CD4-positive, alpha-beta memory T cell (primary cell): ENCODE measurements at places on chromosomes 13 and 19. TPM values are rescaled to one million over a fixed set of nuclear protein-coding genes. Genes with fewer than 3 reads are reported as not detected.

EXOC3L2 gene
- not detected for total RNA-seq

DNA sequence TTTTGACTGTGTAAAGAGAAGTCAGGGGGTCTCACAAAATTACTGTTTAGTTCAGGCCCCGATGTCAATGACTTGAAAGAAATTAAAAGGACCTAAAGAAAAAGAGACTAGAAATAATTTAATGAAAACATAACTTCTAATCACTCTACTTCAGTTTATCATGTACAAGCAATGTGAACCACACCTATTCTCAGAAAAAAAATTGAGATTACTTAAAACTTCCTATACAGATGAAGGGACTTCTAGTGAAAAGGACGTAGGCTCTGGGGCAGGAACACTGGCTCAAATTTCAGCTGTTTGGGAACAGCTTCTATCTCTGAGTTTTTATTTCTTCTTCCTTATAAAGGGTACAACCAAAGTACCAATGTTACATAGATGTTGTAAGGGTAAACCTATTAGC lies 38.0 kb downstream of the TPT1 start:
- no peak for DNase-seq

ACOD1 gene
- total RNA-seq, result not detected

DNA sequence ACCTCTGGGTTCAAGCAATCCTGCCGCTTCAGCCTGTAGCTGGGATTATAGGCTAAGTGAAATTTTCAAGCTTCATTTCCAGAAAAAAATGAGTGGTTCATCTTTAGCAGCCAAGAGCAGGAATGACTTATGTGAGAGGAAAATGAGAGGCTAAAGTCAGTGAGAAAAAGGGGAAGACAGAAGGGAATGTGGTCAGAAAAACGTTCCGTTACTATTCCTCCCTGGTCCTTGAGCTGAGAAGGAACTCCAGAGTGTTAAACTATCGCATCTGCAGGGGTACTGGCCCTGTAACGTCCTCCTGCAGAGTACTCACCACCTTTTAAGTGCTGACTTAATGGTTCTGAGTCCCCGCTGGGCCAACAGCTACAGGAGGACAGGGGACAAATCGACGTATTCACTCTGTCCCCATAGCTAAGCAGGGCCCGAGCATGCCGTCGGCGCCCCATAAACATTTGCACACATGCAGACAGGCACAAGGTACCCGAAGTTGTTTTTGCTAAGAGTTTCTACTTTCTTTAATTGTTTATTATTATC lies 88.1 kb downstream of the FLT1 start:
- no peak for DNase-seq

- DNase-seq, result no peak
Measured at GRCh38 chr13:80217614-80218456, 123.1 kb downstream of the SPRY2 start.

DNA sequence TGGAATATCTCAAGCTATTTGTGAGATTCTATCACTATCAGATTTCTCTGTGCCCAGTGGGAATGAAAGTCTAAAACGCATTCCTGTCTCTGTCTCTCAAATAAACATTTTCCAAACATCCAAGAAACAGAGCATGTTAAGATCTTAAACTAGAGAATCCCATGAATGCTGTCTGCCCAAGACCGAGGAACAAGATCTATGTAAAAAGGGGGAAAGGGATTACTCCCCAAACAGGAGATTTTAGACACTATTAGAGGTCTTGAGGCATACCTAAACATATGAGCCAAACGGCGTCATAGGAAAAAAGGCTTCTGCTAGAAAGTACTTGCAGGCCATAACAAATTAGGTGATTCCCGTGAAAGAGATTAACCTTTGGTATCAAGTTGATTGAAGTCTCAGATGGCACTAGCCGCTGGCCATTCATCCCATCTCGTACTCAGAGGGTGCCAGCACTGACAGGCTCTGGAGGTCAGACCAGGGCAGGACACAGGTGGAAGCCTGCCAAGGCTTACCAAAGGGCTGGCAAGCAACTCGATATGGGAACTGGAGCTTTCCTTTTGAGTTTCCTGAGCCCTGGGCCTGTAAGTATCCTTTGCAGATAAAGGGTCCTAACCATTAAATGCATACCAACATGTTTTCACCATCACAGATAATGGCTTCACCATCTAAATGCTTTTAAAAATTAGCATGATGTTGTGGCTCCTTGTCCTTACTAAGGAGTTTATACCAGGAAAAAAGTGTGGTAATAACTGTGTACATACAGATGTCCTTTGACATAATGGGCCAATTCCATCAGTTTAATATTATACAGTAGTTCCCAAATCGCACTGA lies 225.2 kb downstream of the FOXO1 start:
- DNase-seq, result no peak

- no peak for DNase-seq
Measured at GRCh38 chr13:100547791-100548201, 40.8 kb downstream of the GGACT start.

DNA sequence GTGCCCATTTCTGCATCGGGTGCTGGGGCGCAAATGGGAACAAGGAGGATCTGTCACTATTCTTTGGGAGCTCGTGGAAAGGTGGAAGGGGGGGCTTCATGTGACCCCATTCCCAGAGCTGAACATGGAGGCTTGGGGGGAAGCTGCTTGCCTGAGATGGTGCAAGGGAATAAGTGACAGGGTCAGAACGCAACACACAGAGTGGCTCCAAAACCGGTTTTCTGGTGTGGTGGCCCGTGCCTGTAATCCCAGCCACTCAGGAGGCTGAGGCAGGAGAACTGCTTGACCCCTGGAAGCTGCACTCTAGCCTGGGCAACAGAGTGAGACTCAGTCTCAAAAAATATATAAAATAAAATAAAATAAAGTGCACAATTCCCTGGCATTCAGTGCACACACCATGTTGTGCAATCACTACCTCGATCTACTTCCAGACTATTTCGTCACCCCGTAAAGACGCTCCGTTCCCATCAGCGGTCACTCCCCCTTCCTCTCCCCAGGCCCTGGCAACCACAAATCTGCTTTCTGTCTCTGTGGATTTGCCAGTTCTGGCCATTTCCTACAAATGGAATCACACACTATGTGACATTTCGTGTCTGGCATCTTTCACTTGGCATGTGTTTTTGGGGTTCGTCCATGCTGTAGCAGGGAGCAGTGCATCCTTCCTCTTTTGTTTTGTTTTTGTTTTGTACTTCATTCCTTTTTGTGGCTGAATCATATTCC lies 18.2 kb upstream of the COMP start:
- DNase-seq, result no peak

GRCh38 chr13:48686636-48687210 lies 33.0 kb downstream of the CYSLTR2 start:
- DNase-seq, result no peak

- DNase-seq, result no peak
Measured at GRCh38 chr19:15255359-15255990, 23.2 kb upstream of the EPHX3 start.

DNA sequence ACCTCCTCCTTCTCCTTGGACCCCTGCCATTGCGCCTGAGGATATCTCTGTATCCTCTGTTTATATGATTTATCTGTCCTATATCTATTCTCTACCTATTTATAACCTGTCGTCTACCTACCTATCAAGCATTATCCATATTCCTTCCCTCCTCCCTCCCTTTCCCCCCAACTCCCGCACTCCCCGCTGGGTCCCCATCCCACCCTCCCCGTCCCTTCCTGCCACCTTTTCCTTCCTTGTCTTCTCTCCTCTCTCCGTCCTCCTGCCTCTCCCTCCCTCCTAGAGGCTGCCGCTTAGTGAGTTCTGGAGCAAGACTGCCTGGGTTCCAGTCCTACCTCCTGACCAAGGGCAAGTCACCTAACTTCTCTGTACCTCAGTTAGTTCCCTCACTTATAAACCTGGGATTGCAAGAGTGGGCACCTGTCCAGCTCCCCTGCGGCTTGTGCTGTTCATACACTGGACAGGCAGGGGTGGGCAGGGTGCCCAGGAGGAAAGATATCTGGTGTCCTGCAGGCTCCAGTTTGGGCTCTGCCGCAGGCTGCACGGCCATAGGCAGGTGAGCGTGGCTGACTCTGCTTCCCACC lies 16.1 kb downstream of the TTYH1 start:
- DNase-seq, result no peak

CGB5 gene
- not detected for total RNA-seq

DNA sequence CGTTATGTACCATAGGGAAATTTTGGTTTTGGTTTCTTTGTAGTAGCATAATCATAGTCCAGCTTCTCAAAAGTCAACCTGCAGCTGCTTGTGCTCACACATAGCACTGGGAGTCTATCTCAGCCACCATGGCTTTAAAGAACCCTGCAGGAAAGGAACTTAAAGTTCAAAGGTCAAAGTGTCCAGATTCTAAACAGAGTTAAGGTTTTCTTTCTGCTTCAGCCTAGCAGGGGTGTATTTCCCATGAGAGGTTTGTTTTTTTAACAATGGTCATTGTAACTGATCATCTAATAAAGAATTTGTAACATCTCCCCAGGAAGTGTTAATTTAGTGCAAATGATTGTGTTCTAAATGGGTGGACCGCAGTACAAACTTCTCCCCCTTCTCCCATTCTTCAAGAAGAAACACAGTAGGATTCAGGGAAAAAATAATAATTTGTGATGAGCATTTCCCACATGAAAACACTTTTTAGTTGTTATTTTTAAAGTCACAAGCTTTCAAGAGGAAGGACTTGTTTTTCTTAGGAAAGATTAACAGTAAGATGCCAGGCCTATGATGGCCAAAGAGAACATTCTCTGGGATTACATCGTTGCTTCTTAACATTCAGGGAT lies 168.0 kb downstream of the EFNB2 start:
- DNase-seq, result no peak

DNA sequence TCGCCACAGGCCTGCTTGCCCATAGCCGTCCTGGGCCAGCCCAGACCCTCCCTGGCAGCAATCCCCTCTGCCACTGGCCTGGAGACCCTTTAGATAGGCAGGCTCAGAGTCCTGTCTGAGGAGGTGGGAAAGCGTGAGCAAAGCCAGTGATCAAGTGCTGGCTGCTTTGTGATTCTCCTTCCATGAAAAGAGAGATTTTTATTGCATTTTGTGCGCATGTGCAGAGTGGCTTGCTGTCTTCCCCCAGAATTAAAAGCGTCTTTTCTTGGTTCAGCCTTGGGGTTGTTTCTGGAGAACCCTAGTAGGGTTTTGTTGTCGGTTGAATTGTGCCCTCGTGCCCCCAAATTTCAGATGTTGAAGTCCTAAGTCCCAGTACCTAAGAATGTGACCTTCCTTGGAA lies 44.9 kb upstream of the DCT start:
- no peak for DNase-seq

ZNF552 gene
- total RNA-seq, result 21.0 TPM

DNA sequence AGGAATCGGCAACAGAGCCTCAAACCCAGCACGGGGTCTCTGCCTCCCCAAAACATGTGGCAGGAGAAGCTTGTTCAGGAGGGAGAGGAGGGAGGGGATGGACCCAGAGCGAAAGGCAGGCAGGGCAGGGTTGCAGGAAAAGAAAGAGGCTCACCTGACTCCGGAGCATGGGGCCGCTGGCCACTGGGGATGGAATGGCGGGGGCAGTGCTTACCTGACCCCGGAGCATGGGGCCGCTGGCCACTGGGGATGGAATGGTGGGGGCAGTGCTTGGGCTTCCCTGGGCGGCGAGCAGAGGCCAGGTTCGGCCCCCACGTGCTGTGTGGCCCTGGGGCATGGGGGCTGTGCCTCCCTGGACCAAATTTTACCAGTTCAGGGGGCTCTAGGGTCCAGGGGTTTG lies 13.3 kb upstream of the CELF5 start:
- DNase-seq, result no peak

DNA sequence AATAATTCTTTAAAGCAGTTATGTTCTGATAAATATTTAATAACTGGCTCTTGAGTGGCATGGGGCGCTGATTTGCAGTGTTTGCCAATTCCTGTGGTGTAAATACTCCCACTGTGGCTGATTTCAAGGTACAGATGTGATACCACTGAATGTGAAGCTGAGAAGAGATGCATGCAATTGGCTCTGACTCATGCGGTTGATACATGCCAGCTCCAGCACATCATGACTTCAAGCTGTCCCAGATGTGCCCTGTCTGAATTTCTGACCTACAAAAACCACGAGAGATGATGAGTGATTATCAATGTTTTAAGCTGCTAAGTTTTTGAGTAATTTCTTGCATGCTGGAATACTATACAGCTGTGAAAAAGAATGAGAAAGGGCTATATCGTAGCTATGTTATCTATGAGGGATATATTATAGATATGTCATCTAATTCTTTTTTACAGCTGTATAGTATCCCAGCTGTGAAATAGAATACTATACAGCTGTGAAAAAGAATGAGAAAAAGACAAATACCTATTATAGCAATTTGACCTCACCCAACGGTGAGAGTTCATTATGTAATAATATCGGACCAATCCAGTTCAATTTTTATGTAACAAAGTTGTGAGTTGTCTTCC lies 7.6 kb upstream of the ACSBG2 start:
- DNase-seq, result no peak

- no peak for DNase-seq
Measured at GRCh38 chr19:5669212-5669611, 11.1 kb downstream of the MICOS13 start.

- DNase-seq, result no peak
Measured at GRCh38 chr19:40567040-40567749, 9.5 kb upstream of the SHKBP1 start.

SLC10A2 gene
- not detected for total RNA-seq

TEX29 gene
- 0.50 TPM for total RNA-seq

HSPB6 gene
- total RNA-seq, result not detected

DNA sequence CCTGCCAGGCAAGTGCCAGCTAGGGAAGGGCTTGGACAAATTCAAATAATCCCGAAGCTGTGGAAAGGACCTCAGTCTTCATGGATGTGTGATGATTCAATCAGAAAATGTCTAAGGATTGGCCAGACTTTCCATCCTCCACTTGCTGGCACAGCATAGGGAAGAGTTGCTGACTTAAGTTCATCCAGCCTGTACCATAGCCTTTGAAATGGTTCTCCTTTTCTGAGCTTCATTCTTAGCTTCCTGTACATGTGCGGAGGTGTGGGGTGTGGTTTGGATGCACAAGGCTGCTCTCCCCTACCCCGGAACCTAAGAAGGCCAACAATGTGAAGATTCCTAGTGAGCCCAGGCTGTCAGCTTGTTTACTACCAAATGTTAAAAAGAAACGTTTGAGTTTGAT lies 959 bp upstream of the IGFL3 start:
- DNase-seq, result no peak

- no peak for DNase-seq
Measured at GRCh38 chr13:109314101-109314500, 472.3 kb downstream of the IRS2 start.

DNA sequence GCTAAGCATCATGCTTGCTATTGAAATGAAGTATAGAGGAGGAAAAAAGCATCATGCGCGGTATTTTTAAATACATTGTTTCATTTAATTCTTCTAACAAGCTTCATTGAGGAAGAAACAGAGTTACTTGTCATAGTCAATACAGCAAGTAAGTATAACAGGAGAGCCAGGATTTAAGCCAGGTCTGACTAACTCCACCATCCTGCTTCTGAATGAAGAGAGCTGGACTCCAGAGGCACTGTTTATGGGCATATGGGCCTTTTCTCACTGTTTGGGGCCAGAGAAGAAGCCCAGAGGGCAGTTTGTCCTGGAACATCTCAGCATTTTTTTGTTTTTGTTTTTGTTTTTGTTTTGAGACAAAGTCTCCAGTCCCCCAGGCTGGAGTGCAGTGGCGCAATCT lies 7.9 kb downstream of the SAMD4B start:
- no peak for DNase-seq

- DNase-seq, result no peak
Measured at GRCh38 chr19:17447704-17448130, 751 bp downstream of the TMEM221 start.

CHAMP1 gene
- 24.0 TPM for total RNA-seq

SIGLEC9 gene
- 3.9 TPM for total RNA-seq
